Fibroblast of skin of left quadriceps (primary cell): ENCODE measurements at places on chromosomes 4 and X.

- no peak for DNase-seq
Observed at GRCh38 chrX:6053141-6053540, 175.5 kb downstream of the NLGN4X start.

- DNase-seq: no peak
Observed at GRCh38 chr4:139919521-139919920, 234.5 kb downstream of the MAML3 start.

DNA sequence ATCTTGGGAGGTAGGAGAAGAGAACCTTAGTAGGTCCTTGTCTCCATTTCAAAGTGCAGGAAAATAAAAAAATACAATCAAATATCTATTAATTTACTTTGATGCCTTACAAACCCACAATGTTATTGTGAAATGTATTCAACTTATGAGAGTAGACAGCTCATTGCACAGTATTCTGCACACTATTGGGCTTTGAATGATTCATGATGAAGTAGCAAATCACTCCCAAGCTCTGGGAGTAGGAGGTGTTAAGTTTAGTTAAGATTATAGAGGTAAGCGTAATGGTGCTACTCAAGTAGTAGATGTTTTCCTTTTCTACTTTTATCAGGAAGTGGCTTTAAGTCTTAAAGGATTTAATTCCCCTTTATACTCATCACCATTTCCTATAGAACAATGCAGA lies 32.8 kb upstream of the TMPRSS11A start:
- no peak for DNase-seq

GRCh38 chr4:6362896-6363295 lies 93.2 kb downstream of the WFS1 start:
- no peak for DNase-seq

- peak; percentile 80 for DNase-seq
Observed at GRCh38 chr4:76811604-76812412, 86.1 kb downstream of the SOWAHB start.

DNA sequence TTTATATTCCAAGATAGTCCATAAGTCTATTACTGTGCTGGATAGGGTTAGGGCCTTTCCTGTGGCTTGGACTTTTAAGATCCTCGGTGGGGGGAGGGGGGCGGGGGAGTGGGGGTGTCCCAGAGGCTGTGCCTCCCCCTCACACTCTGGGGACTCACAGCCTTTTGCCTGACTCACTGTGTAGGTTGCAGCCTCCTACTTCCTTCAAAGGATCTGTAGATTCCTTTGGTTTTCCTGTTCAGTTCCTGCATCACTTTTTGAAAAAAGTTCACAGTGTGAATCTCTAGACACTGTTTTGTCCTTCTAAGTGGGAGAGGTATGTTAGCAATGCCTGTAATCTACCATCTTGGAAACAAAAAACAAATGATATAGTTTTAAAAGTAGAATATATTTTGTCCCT lies 999.9 kb downstream of the GLUD2 start:
- DNase-seq: no peak

GRCh38 chr4:165720411-165721082 lies 152.5 kb upstream of the TLL1 start:
- DNase-seq: no peak

- no peak for DNase-seq
Observed at GRCh38 chr4:95998311-95998710, 158.4 kb downstream of the PDHA2 start.

DNA sequence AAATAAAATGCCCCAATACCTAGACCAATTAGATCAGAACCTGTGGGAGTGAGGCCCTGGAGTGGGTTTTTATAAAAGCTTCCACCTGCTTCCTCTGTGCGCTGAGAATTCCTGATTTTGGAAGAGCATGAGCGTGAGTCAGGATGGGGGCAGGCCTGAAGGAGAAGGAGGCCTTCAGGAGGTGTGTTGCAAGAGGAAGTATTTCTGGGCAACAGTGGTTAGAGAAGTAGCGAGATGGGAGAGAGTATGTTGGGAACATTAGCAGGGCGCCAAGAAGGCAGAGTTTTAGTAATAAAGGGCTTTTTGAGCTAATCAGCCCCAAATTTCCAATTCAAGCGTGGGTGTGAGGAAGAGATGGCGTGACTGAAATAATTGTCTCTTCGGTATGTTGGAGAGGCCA lies 349.8 kb downstream of the UNC5C start:
- no peak for DNase-seq

DNA sequence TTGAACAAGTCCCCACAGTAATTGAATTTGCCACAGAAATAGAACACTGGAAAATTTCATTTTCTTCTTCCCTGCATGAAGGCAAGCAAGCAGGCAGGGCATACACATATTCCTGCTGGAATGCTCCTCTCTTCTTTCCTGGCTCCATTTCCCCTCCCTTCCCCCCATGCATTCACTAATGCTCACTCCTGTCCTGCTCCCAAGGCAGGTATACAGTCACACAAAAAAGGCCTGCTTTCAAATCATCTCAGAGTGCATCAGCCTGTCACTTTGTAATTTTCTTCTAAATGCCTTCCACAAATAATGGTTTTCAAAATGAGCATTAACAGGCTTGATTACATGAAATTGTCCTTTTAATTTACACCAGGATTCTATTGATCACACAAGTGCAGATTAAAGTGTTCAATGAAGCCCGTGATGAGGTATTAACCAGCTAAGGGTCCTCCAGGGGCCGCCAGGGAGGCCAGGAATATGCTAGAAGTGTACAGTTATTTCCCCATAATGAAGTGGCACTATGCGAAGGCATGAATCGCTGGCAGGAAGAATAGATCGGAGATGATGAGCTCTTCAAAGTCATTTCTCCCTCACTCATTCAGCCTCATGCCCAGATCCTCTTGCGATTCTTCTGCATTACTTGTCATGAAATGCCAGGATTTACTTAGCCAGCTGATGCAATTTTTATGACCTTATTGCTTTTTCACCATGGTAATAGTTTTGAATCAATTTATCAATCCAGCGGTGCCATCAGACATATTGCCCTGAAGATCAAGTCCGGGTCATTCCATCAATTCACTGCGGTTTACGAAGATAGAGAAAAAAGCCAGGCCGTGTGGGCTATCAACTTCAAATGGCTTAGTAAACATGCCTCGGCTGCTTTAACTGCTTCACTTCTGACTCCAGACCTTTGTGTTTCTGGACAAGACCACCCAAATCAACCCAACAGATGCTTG lies 243.5 kb downstream of the GPAT3 start:
- DNase-seq: no peak

GRCh38 chr4:138114434-138114833 lies 127.7 kb downstream of the SLC7A11 start:
- DNase-seq: no peak

DNA sequence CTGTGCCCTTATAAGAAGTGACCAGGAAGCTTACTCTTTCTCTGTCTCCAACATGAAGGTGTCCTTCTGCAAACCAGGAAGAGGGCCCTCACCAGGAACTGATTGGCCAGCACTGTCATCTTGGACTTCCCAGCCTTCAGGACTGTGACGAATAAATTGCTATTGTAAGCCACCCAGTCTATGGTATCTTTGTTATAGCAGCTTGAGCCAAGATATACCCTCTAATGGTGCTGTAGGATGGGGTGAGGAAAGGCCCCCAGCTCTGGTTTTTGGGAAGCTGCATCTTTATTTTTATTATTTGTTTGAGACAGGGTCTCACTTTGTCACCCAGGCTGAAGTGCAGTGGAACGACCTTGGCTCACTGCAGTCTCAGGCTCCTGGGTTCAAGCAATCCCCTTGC lies 1.2 kb upstream of the MGST2 start:
- no peak for DNase-seq

DNA sequence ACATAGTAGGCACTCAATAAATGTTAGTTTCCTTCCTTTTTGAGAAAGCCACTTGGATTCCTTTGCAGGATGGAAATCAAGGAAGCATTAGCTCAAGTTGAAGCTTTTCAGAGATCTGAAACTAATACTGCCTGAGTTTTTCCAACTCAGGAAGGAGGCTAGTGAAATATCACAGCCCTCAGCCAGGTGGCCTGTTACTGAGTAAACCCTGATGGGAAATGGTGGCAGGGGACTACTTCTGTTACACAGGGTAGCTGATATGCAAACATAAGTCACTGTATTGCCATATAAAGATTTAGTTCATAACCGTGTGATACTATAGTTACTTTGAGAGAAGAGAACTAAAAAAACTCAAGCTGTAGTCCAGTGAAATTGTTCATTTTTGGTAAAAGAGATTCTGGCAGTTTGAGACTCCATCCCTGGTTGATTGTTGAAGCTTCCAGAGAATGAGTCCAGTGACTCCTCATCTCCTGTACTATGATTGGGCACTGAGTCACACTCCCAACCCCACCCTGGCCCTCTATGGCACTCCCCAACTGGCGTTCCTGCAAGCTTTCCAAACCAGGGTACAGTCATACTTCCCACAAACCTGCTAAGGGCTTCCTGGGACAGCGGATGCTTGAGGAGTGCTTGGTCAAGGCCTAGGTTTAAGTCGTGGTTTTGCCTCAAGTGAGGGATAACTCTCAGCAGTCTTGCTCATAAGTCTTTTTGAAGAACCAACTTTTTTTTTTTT lies 81.8 kb downstream of the MID1IP1 start:
- peak; percentile 37 for DNase-seq

DNA sequence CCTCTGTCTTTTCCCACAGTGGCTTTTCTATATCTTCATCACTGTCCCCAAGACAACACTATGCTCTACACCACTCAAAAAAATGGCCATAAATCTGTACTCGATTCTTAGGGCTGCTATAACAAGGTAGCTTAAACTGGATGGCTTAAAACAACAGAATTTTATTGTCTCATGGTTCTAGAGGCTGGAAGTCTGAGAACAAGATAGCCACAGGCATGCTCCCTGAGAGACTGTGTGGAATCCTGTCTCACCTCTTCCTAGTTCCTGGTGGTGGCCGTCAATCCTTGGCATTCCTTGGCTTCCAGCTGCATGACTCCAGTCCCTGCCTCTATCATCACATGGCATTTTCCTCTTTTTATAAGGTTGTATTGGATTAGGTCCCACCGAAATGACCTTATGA lies 70.7 kb upstream of the DCLK2 start:
- peak; percentile 68 for DNase-seq

DNA sequence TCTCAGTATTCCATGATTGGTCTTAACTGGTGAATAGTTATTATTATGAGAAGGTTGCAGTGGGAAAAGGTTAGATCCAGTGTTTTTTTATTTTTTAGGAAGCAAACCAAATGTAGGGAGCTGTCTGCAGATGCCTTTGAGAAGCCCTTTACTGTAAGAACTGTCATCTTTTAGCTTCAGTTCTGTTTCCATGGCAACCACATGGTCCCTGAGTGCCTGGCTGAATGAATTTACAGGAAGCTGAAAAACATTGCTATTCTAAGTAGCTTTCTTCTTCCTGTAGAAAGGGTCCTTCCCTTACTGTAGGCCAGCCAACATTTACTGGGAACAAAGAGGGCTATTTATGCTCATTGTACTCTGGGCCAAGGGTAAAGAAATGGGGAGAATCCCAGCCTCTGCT lies 103.3 kb downstream of the DCLK2 start:
- no peak for DNase-seq

DNA sequence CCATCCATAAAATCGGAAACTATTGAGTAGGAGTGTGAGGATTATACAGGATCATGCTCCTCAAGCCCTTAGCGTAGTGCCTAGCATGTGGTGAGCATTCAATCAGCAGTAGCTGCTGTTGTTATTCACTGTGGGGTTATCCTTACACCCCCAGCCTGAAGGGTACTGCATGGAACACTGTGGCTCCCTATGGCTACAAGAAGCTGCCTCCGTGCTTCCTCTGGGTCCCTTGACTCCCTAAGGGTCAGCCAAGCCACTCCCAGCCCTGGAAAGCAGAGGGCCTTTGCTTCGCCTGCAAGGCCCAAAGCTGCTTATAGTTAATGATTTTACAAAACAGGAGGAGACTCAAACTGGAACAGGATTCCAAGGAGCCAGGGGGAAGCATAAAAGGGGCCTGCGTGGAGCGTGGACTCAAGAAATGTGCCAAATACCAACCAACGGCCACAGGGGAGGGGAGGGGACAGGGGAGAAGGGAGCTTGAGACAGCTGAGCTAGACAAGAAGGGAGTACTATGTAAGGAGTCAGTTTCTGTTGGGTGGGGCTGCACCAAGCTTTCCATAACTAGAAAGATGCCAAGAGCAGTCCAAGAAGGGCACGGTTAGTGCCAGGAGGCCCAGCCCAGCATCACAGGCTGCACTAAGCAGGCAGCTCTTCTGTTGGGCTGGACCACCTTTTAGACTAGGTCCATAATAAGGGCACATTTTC lies 15.9 kb downstream of the SEPTIN6 start:
- no peak for DNase-seq

- no peak for DNase-seq
Observed at GRCh38 chr4:24965627-24966026, 52.8 kb upstream of the CCDC149 start.

DNA sequence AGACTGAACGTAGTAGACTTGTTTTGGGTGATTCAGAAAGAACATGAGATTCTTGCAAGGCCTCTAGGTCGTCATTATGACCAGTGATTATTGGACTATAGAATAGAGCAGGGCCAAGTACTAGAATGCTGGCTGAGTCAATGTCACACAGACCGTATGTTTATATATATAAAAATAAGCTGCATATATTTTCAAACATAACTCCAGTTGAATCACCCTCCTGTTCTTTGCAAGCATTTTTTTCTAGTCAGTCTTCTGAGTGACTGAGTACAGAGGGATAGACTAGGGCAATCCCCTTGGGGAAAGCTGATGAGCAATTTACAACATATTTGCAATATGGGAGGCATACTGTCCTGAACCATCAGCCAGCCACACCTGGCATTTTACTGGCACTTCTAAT lies 48.4 kb upstream of the PRPS1 start:
- DNase-seq: no peak

- no peak for DNase-seq
Observed at GRCh38 chrX:30762755-30763154, 109.5 kb downstream of the GK start.

DNA sequence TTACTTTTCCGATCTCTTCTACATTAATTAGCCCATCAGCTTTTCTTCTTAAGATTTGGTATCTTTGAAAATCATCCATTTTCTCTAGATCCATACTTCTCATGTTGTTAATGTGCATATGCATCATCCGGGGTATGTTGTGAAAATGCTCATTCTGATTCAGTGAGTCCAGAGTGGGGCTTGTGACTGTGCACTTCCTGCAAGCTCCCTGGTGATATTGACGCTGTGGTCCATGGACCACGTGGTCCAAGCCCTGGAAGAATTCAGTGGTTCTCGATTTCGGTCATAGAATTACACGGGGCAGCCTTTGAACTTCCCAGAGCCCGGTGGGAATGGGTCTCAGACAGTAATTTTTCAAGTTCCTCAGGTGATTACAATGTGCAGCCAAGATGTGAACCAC lies 69.8 kb downstream of the ZFX start:
- DNase-seq: no peak

DNA sequence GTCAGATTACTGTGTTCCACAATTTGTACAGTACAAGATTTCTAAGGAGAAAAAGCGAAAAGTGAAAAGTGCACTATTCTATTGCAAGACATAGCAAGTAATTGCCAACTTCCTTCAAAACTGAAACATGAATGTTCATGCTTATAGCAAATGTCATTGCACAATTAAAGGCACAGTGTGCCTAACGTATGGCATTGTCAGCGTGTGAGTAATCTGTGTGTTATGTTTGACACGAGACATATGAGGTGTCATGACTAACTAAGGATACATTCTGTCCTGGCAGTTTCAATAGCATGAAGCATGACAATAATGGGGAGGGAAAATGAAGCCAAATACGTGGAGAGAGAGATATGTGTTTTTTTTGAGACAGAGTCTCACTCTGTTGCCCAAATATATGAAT lies 33.6 kb upstream of the TBC1D9 start:
- no peak for DNase-seq

- peak; percentile 4 for DNase-seq
Observed at GRCh38 chr4:180823108-180823507, 1420.1 kb upstream of the TENM3 start.
